ENCODE measurements at places on chromosomes 12 and 14. TPM values are rescaled to one million over a fixed set of nuclear protein-coding genes. Genes with fewer than 3 reads are reported as not detected.

The IFNG-AS1 gene
- polyA plus RNA-seq = 0.24 TPM

The TAS2R20 gene
- polyA plus RNA-seq = 0.12 TPM

The ITGA7 gene
- not detected for polyA plus RNA-seq

The ZNF740 gene
- polyA plus RNA-seq = 2.5 TPM

The SSPN gene
- not detected for polyA plus RNA-seq
